ENCODE measurements at places on chromosomes 11 and 22. TPM values are rescaled to one million over a fixed set of nuclear protein-coding genes. Genes with fewer than 3 reads are reported as not detected.

The C22orf42 gene
- polyA plus RNA-seq, result 3.9 TPM

The OR2AG2 gene
- not detected for polyA plus RNA-seq

The LYVE1 gene
- polyA plus RNA-seq, result 4.1 TPM

The OLFML1 gene
- polyA plus RNA-seq, result 2.3 TPM

DNA sequence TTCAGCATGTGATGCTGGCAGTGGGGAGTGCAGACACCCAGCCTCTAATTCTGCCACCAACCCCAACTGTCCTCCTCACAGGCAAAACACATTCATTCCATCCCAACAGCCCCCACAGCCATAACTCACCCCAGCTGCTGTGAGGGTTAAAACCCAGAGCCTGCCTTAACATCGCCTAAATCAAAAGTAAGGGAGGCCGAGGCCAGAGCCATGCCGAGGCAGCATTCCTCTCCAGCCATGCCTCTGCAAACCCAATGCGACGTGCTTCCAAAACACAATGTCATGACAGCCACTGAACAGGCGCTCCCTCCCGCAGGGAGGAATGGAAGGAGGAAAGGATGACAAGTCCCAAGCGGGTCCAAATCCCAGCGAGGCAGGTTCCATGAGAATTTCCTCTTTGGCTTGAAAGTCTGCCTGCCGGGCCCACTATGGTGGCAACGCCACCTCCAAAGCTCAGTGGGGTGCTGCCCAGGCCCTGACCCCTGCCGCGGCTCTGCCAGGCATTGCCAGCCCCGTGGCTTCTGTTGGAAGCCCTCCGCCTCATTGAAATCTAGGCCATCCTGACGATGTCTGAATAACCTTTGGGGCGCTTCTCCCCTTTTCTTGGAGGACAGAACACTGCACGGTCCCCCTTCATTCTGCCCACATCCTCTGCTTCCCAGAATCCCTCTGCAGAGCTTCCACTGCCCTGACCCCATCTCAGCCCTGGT lies 472.3 kb downstream of the BRD1 start:
- DNase-seq, result no peak

DNA sequence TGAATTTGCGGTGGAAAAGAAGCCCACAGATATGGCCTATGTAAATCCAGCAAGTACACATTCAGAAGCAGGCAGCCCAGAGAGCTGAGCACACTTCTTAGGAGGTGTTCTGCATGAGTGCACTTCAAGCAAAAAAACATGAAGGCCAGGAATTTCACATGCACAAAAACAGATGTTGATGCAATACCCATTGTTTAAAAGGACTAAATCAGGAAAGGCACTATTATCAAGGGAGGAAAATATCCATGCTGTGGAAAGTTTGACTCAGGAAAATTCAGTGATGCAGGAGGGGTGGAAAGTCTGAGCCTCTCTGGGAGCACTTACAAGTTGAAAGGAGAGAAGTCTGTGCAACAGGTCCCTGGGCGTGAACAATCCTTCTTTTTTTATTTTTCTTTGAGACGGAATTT lies 15.8 kb upstream of the CARS1 start:
- DNase-seq, result no peak

DNA sequence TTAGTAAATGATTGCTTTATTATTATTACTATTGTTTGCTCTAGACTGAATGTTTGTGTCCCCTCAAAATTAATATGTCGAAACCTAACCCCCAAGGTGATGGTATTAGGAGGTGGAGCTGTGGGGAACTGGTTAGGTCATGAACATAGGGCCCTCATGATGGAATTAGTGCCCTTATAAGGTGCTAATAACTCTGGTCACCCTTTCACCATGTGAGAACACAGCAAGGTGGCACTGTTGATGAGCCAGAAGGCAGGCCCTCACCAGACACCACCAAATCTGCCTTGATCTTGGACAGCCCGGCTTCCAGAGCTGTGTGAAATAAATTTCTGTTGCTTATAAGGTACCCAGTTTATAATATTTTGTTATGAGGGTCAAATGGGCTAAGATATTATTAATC lies 95.8 kb downstream of the BDNF start:
- no peak for DNase-seq

DNA sequence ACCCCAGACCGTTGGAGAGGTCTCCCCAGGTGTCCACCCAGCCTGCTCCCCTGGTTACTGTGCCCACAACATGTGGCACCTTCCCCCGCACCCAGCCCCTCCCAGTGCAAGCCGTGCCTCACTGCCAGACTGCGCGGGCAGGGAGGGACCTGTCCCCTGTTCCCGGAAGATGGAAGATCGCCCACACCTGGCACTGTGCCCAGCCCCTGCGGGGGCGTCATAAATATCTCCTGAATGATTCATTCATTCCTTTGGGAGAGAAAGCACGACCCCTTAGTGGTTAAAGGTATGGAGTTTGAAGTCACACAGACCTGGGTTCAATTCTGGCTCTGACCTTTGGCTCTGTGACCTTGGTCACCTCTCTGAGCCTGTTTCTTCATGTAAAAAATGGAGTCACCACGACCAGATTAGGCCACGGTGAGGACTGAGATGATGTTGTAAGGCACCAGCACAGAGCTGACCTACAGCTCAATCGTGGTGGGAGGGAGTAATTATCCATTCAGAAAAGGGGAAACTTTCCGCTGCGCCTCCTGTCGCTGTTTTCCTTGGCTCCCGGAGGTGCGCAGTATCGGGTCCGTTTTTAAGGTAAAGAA lies 497 bp upstream of the SYT12 start:
- DNase-seq, result peak; percentile 17

DNA sequence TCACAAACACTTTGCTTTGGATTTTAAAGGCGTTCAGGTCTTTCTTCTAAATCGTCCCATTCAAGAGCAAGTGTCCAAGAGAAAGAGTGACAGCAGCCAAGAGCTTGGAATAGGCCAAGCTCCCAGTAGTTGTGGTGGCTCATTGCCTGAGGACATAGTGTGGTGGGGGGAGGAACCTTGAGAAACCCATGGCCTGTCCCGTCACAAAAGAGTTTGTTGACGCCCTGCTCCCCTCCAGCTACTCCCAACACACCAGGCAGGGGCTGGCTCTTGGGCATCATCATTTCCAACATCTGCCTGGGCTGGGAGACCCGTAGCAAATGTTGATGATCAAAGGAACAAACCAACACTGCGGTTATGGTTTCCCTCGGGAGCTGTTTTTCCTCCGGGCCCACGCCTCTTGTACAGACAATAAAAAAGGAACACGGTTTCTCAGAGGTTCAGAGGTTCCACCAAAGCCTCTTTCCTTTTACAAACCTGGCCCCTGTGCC lies 20.8 kb downstream of the FADS3 start:
- DNase-seq, result no peak

- DNase-seq, result no peak
Measured at GRCh38 chr22:20212754-20213699, 55.1 kb downstream of the RTN4R start.

DNA sequence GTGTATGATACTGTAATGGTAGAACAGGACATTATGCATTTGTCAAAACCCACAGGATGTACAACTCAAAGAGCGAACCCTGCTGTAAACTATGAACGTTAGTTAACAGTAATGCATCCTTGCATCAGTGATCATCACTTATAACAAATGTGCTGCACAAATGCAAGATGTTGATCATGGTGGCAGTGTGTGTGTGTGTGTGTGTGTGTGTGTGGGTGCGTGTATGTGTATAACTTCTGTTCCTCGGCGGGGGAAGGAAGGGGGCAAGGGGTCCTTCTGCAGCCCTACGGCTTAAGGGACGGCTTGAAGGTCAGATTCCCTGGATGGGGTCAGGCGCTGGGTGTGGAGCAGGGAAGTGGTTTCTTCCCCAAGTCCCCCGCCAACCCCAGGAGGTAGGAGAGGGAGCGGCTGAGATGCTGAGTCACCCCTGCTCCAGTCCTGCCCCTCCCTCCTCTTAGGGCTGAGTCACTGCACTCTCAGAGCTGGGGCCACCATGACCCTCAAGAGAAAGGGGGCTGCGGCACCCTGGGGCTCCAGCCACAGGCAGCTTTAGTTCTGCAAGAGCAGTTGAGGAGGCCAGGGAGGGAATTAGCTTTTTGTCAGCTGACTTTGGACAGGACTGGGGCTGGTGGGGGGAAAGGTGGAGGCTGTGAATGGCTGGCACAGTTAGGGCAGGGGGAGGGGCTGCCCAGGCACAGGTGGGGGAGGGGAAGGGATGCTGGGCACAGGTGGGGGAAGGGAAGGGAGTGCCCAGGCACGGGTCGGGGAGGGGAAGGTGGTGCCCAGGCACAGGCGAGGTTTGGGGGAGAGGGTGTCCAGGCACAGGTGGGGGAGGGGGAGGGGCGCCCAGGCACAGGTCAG lies 8.8 kb upstream of the CTSD start:
- peak; percentile 33 for DNase-seq

DNA sequence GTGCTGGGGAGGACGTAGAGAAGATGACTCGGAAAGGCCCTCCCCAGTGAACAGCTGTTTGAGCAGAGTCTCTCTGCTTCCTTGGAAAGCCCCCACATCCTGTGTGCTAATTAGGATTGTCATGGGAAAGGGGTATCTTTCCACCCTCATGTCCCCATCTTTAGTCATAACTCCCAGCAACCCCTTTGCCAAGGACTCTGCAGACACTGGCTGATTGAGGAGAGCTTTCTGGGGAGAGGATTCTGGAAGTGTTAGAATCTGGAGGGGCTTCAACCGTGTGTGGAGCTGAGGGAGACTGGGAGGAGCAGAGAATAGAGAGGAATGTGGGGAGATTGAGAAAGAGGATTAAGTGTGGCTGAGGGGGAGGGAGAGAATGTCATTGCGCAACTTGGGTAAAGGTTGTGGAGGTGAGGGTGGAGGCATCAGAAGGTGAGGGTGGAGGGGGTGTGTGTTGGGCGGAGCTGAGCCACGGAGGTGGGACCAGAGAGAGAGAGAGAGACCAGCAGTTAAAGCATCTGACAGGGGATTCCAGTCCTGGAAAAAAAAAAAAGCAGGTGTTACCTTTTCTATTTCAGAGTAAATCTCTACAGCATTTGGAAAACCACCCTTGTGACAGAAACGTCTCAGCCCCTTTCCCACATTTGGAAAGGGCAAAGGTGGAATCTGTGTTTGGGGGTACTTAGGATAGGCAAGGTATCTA lies 2.2 kb downstream of the DTX4 start:
- DNase-seq, result peak; percentile 47

GRCh38 chr11:119343726-119344125 lies 2.8 kb downstream of the MFRP start:
- DNase-seq, result no peak

GRCh38 chr11:32888805-32889204 lies 3.8 kb upstream of the QSER1 start:
- DNase-seq, result no peak
